K562 (cell line): ENCODE measurements at places on chromosomes 16 and 17. TPM values are rescaled to one million over a fixed set of nuclear protein-coding genes. Genes with fewer than 3 reads are reported as not detected.

- DNase-seq, result peak; percentile 75
Measured at GRCh38 chr17:19003543-19004420, 782 bp downstream of the FAM83G start.

DNA sequence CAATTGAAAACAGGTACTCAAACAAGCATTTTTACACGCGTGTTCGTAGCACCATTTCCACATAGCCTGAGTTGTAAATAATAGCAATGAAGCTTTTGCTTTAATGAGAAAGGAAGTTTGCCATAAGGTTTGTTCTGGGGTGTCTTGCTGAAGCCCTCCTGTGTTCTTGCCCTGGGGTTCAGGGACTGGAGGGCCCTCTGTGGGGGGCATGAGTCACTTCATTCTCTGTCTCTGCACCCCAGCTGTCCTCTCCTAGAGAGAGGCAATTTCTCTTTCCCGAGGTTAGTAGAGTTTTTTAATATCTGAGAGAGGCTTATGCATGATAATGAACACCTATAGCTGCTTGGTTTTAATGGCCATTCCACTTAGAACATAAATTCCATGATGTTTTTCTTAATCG is 9.6 kb downstream of the AFMID start:
- DNase-seq, result no peak

DNA sequence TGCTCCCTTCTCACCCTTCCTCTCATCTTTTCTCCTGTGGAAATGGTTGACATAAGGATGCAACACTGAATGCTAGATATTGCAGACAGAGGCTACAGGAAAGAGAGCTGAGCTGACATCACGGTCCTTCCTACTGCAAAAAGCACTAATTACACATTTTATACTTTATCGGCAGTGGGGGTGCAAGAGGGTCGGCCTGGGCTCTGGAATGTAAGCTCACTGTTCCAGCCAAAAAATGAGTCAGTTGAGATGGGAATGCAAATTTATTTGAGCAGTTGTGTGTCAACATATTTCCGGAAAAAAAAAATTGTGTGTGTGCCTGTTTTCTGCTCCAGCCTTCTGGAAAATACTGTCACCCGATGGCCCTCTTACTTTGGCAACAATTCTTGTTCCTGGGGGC is 14.1 kb upstream of the MRTFB start:
- no peak for DNase-seq

Gene KREMEN2
- polyA plus RNA-seq, result 7.1 and 7.5 TPM in 2 replicates

Gene CACNG5
- not detected in 2 replicates for polyA plus RNA-seq

DNA sequence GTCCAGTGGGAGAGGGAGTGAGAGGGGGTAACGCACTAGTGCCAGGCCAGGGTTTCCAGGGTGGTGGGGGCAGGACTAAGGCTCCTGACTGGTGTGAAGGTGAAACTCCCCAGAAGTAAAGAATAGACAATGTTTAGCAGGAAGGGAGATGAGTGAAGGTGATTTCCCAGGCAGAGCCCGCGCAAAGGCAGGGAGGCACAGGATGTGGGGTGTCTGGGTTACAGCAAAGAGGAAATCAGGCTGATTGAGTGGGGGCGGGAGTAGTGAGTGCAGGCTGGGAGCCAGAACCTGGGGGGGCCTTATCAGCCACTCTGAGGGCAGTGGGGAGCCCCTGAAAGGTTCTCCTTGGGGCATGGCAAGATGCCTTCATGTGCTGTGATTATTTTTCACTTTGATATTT is 167.5 kb downstream of the UTP18 start:
- DNase-seq, result no peak

- DNase-seq, result no peak
Measured at GRCh38 chr16:77472262-77472661, 37.4 kb upstream of the ADAMTS18 start.

- no peak for DNase-seq
Measured at GRCh38 chr17:63927464-63928171, 4.5 kb downstream of the CD79B start.

Gene GNGT2
- not detected in 2 replicates for polyA plus RNA-seq

Gene NOMO2
- 44.0 and 45.8 TPM in 2 replicates for polyA plus RNA-seq

GRCh38 chr16:68079376-68079625 is 5.9 kb upstream of the NFATC3 start:
- DNase-seq, result no peak

GRCh38 chr16:8108991-8109509 is 481.3 kb downstream of the TMEM114 start:
- DNase-seq, result peak; percentile 91

DNA sequence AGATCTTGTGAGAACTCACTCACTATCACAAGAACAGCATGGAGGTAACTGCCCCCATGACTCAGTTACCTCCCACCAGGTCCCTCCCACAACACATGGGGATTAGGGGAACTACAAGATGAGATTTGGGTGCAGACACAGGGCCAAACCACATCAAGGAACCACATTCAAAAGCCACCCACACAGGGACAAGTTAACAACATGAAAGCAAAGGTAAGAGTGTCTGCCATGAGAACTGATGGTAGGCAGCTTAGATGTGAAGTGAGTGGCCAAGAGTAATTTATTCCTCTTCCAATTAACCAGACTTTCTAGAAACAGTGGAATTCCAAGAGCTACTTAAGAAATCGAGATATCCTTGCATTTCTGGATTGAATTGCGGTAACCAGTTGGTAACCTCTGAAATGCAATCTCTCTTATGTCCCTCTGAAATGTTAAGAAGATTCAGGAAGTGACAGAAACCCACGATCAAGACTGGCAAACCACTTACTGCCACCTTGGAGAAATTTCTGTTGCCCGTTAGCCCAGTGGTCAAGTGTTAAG is 167.4 kb upstream of the CACNG5 start:
- no peak for DNase-seq

DNA sequence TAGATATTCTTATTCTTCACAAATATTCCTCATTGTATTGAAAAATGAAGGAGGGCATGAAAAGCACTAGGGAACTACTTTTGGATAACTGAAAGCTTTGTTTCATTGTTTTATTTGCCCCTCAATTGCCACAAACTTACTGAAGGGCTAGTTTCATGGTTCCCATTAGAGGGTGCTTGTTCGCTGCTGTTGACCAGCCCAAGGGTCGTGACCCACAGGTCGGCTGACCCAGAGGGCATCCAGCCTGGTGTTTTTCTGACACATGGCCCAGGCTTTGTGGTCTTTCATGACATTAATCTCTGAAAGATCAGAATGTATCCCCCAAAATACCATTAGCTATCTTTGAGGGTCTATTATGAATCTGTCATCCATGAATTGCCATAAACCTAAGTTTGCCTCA is 30.0 kb downstream of the DGKE start:
- no peak for DNase-seq

- DNase-seq, result no peak
Measured at GRCh38 chr16:70767377-70768202, 33.4 kb downstream of the VAC14 start.

DNA sequence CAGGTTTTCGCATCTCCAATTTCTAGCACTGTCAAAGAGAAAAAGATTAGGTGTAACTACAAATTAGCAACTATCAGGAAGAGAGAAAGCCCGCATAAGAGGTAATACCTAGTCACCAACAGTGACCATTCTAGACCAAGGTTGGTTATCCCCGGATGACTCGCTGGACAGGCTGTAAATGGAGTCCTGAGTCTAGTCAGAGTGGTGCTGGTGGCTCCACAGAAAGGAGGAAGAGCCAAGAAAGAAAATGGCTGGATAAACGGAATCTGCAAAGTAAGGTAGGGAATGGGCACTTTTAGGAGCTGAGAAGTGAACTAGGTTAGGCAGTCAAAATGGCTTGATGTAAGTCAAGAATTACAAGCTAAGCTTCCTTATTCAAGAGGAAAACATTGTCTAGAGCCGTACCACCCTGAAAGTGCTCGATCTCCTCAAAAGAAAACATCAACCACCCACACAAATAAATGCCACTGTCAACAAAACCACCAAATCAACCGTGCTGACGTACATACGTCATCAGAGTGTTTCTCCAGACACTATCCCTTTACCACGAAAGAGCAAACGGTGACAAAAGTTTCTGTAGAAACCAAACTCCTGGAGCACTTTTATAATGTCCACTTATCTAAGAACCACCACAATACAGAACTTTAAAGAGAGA is 2.2 kb downstream of the GSPT1 start:
- peak; percentile 19 for DNase-seq

- no peak for DNase-seq
Measured at GRCh38 chr17:67011527-67012175, 32.7 kb upstream of the CACNG1 start.
